ENCODE measurements at places on chromosomes 5 and 9.

GRCh38 chr5:160287378-160288051, 24.8 kb downstream of the CCNJL start:
- no peak for DNase-seq

DNA sequence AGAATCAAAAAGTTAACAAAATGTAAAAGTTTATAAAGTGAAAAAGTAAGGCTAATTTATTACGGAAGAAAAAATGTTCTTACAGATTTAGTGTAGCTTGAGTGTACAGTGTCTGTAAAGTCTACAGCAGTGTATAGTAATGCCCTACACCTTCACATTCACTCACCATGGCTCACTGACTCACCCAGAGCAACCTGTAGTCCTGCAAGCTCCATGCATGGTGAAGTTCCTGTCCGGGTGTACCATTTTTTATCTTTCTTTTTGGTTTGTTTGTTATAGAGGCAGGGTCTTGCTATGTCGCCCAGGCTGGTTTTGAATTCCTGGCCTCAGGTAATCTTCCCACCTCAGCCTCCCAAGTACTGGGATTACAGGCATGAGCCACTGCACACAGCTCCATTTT, 93.6 kb downstream of the MED27 start:
- DNase-seq, result no peak

GRCh38 chr5:128667152-128667551, 129.1 kb upstream of the FBN2 start:
- DNase-seq, result no peak

GRCh38 chr9:2154731-2155130, 139.6 kb downstream of the SMARCA2 start:
- DNase-seq, result no peak

DNA sequence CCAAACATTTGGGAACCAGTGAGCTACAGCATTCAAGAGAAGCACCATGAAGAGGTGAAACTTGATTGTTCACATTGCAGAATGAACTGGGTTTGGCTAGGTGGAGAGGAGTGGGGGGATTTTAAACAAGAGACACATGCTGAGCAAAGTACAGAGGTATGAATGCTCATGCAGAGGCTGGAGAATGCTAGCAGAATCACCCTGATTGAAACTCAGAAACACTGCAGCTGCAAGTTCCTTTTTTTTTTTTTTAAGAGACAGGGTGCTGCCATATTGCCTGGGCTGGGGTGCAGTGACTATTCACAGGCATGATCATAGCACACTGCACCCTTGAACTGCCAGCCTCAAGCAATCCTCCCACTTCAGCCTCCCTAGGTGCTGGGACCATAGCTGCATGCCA, 35.1 kb downstream of the DENND1A start:
- DNase-seq, result no peak

GRCh38 chr5:181058786-181059296, 18.8 kb downstream of the BTNL9 start:
- no peak for DNase-seq
